ENCODE measurements at places on chromosomes 2 and 18. TPM values are rescaled to one million over a fixed set of nuclear protein-coding genes. Genes with fewer than 3 reads are reported as not detected.

The FSHR gene
- total RNA-seq = 0.07 TPM

The GPAT2 gene
- total RNA-seq = not detected

The NPPC gene
- 0.40 TPM for total RNA-seq

The APCDD1 gene
- not detected for total RNA-seq

The MRO gene
- total RNA-seq = 0.18 TPM

The TUBA3E gene
- not detected for total RNA-seq

The QPCT gene
- total RNA-seq = 17.2 TPM

The PAX8 gene
- total RNA-seq = 1.1 TPM

The ACMSD gene
- total RNA-seq = not detected

The RFTN2 gene
- not detected for total RNA-seq

The VAMP8 gene
- 15.8 TPM for total RNA-seq

The GPR75 gene
- 1.6 TPM for total RNA-seq

The EPG5 gene
- 4.8 TPM for total RNA-seq

The SERPINB11 gene
- total RNA-seq = not detected

The IKZF2 gene
- 0.72 TPM for total RNA-seq

The MYOM1 gene
- 0.25 TPM for total RNA-seq

The HNRNPA3 gene
- total RNA-seq = 359 TPM

The GTF2A1L gene
- total RNA-seq = not detected

The IL36B gene
- total RNA-seq = not detected

The ABCG5 gene
- total RNA-seq = not detected

The IL37 gene
- not detected for total RNA-seq

The CHST10 gene
- total RNA-seq = 17.4 TPM

The ACVR2A gene
- total RNA-seq = 4.9 TPM

The MAL gene
- not detected for total RNA-seq

The BIRC6 gene
- 28.2 TPM for total RNA-seq

The NLRC4 gene
- total RNA-seq = not detected

The GCG gene
- not detected for total RNA-seq

The PARD6G gene
- 3.4 TPM for total RNA-seq

The SERPINB10 gene
- total RNA-seq = not detected

The CNOT11 gene
- total RNA-seq = 42.5 TPM

The ADAM23 gene
- 9.5 TPM for total RNA-seq

The STPG4 gene
- 0.10 TPM for total RNA-seq

The SIX2 gene
- 0.27 TPM for total RNA-seq

The EIF2AK2 gene
- total RNA-seq = 32.6 TPM

The FOXD4L1 gene
- 0.58 TPM for total RNA-seq

The CCDC102B gene
- 0.42 TPM for total RNA-seq

The MAP2 gene
- 0.40 TPM for total RNA-seq

The NGEF gene
- total RNA-seq = 16.5 TPM

The MYL1 gene
- not detected for total RNA-seq

The ARHGEF4 gene
- total RNA-seq = 6.4 TPM

The ALPI gene
- not detected for total RNA-seq

The GALR1 gene
- not detected for total RNA-seq

The SLC35G4 gene
- not detected for total RNA-seq

The C2orf72 gene
- total RNA-seq = 6.1 TPM

The DNAJC5G gene
- not detected for total RNA-seq

The OR6B2 gene
- total RNA-seq = not detected

The GPR45 gene
- not detected for total RNA-seq

The PDE11A gene
- total RNA-seq = 0.61 TPM
